ENCODE measurements at places on chromosomes 2 and 18.
A peak's percentile ranks its signal among the peaks of the same experiment; 100 is the strongest.

DNA sequence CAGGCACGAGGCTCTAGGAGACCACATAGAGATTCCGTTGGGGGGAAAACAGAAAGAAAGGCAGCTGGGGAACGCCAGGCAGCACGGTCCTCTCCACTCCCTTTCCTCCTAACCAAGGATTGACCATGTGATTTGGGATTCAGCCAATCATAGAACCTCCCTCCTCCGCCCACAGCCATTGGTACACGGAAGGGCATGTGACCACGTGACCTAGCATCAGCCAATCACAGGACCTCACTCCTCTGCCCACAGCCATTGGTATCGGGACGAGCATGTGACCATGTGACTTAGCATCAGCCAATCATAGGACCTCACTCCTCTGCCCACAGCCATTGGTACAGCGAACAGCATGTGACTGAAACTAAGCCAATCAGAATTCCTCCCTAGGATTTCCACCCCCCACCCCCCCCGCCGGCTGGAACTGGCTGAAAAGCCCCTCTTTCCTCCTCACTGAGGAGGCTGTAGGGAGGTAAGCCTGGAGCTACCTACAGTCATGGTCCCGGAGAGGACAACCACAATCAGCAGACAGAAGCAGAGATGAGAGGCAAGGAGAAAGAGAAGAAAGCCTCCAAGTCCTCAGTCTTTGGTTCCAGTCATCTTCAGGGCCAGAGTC is 7.6 kb downstream of the SERPINE2 start:
- DNase-seq: no peak

GRCh38 chr18:54743605-54743995 is 84.7 kb upstream of the RAB27B start:
- DNase-seq: no peak

- DNase-seq: no peak
Observed at GRCh38 chr18:77337604-77338003, 88.0 kb downstream of the GALR1 start.

DNA sequence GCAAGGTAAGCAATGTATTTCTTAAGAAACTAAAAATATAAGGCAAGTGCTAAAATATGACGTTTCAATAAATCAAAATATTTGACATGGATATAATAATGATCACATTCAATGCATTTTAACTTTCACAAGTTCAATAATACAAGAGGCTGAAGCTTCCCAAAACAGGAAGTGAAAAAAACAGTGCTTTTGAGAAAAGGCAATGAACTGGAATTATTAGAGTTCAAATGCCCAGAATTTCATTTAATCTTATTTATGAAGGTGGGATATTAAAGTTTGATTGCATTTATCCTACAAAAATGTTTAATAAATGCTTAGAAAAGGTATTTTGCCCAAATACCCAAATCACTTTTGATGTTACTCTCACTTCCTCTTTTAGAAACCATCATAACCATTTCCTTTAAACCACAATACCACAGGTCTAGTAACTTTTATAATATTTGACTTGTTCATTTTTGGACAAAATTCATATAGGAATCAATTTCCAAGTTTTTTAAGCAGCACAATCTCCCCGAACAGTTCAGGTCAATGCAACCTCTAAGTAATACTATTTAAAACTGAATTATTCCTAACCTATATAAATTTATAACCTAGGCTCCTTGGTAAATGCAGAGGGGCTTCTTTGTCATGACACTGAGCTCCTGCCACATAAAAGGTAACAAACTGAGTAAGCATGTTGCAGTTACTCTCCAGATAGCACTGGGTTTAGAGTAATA is 2.1 kb downstream of the NCKAP1 start:
- no peak for DNase-seq

DNA sequence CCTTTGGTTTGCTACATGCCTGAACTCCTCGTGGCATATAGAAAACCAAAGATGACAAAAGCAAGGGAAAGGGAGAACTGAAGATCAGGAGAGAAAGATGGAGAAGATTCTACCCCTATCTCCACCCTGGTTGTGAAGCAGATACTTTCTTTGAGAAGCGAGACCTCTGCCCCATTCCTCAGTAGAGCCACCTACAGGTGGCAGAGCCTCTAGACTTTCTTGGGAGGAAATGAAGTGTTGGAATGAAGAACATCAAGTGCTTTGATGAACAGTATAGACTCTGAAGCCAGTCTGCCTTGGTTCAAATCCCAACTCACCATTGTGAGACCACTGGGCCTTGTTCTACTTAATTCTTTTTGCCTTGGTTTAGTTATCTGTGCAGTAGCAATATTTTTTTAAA is 348.8 kb upstream of the ETAA1 start:
- no peak for DNase-seq

DNA sequence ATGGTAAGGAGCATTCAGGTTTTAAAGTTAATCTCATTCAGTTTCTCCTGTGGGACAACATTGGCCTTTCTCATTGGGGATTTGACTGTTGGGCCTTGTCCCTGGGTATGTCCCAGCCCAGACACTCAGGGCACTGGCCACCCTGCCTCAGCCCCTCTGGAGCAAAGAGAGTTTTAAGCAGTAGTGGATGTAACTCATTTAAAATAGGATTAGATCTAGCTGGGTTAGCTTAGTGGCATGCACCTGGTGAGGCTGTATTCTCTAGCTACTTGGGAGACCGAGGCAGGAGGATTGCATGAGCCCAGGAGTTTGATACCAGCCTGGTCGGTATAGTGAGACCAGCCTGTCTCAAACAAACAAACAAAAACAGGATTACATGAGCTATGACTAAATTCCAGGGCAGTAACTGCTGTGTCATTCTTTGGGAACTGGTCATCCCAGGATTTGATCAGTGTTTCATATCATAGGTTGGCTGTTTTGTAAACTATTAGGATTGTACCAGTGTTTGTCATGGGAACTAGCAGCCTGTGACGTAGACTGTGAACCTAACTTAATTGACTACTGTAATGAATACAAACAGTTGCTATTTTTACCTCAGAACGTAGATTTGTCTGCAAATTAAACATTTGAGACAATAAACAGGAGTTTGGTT is 12.5 kb downstream of the INPP4A start:
- DNase-seq: no peak

DNA sequence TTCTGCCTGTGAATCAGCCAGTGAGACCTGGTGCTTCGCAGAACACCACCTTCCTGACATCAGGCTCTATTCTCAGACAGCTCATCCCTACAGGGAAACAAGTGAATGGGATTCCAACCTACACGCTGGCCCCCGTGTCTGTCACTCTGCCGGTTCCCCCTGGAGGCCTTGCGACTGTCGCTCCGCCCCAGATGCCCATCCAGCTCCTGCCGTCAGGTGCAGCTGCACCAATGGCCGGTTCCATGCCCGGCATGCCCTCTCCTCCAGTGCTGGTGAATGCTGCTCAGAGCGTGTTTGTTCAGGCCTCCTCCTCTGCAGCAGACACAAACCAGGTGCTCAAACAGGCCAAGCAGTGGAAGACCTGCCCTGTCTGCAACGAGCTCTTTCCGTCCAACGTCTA is 28.1 kb downstream of the ADNP2 start:
- no peak for DNase-seq

DNA sequence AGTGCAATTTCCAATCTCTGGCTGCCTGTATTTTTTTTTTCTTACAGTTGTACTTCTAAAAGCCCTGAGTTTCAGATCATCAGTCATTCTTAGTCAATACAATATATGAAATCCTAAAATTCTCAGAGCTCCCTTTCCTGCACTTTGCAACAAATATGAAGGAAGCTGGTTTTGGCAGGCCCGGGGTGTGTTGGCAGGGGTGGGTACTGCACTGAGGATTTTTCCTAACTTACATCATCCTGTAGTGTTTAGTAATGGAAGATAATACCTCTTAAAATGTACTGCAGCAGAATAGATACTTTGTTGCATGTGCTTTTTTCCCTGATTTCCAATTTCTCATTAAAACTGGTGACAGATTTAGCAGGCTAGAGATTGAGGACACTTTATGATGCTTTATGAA is 374.6 kb downstream of the PTH2R start:
- DNase-seq: no peak

GRCh38 chr2:29492701-29493100 is 377.5 kb downstream of the CLIP4 start:
- DNase-seq: no peak

DNA sequence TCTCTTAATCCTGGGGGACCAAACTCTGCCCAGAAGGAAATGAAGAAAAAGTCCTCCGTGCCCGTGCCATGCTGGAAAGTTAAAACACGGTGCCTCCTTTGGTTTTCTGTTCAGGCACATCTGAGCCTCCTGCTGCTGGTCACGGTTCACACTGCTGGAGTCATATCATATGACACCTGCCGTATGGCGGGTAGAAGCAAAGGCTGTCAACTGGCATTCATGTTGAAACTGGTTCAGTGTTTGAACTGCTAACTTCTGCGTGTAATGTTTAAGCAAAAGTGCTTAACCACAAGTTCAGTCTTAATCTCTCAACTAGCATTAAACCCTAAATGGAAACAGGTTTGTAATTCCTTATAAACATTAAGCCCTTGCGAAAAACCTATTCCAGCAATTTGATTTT is 3.1 kb downstream of the STK39 start:
- peak; percentile 30 for DNase-seq

DNA sequence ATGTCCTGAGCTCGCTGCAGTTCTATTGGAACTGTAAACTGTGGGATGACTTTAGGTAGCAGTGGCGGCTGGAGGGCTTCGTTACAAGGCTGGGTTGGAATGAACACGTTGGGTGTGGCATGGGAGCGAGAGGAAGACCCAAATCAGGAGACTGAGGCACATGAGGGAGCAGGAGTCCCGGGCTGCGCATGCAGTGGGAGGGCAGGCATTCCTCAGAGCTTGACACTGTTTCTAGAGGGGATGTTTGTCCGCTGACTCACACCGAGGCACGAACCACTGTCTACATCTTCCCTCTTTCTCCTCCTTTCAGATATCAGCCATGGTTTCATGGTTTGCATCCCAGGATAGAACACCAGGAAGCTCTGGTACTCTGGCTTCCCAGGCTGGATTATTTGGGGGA is 40.6 kb upstream of the LAMA1 start:
- no peak for DNase-seq

DNA sequence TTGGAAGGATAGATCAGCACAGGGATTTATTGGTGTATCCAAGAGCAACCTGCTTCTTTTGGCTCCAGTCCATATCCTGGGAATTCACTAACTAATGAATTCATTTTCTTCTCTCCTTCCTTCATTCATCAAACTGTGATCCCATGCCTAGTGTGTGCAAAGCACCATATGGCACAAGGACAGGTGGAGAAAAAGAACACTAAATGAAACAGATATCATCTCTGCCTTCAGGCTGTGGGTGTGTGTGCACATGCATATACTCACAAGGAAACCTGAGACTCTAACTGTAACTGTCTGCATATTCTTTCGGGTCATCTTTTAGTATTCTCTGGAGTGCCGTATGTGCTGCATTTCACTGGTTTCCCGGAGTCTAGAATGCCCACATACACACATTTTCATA is 20.2 kb downstream of the TNP1 start:
- DNase-seq: no peak

GRCh38 chr2:128626760-128627511 is 308.3 kb upstream of the HS6ST1 start:
- no peak for DNase-seq

GRCh38 chr2:72095364-72095763 is 52.3 kb downstream of the CYP26B1 start:
- no peak for DNase-seq

GRCh38 chr2:202172439-202173211 is 65.8 kb downstream of the SUMO1 start:
- no peak for DNase-seq

DNA sequence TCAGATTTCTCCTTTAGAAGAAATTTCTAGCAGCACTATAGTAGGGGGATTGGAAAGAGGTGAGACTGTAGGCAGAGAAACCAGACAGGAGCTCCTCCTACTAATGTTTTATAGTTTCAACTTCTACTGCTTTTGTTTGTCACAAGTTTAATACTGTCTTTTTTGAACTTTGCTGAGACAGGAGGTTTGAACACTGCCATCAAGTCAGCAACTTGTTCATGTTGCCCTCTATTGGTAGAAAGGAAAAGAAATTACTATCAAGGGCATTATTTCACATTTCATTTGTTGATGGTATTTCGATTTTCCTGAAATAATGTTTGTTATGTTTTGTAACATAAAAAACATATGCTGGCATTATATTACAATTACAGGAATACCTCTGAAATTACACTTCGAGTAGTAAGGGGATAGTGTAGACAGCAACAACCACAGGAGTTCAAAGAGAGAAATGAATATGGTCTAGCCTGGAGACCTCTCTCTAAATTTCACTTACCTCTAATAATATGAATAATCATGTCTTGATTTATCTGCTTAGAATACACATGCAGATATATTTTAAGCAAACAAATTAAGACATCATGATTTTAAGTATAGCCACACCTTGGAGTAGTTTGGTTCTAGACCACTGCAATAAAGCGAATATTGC is 12.4 kb upstream of the CCDC88A start:
- no peak for DNase-seq

DNA sequence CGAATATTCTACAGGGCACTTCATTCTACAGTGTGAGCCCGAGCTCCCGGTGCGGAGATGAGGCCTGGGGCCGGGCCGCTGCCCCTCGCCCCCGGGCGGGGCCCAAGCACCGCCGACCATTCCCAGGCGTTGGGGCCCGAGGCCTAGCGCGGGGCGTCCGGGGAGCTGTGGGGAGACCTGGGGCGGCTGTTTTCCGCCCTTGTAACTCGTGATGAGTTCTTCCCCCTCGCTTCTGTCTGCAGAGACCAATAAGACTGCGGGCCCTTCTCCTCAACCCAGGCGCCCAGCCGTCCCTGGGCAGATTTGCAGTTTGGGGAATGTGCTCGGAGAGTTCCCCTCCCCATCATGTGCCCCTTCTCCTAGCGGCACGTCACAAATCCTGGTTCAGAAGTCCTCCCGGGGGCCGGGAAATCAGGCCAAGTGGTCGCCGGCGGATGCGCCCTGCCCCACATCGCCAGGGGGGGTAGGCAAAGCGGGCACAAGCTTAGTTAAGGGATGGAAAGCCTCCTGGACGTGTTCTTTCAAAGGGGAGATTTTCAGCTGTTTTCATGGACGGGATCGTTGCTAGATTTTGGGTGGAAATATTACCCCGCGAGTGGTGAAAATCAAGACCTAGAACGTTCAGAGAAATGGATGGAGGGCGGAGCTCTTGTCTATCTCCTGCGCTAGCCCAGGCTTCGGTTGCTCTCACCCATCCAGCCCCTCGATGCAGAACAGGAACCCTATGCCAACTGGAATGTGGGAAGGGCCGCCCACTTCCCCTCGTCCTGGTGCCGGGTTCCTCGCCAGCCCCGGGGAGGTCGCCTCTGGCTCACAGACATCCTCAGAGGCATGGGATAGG is 18.8 kb upstream of the HAAO start:
- peak; percentile 42 for DNase-seq

- DNase-seq: no peak
Observed at GRCh38 chr2:163133602-163134001, 295.0 kb upstream of the KCNH7 start.

GRCh38 chr2:232013701-232014353 is 52.3 kb downstream of the DIS3L2 start:
- DNase-seq: no peak

GRCh38 chr2:72623481-72623880 is 202.4 kb downstream of the EXOC6B start:
- DNase-seq: no peak

- DNase-seq: no peak
Observed at GRCh38 chr2:101007415-101008345, 5.6 kb downstream of the RPL31 start.

All from activated gamma-delta T cell treated with Interleukin-2 at 50 U/mL for 16 hours (primary cell).